ENCODE measurements at places on chromosomes 3 and 15.

GRCh38 chr3:59290358-59290757 is 240.5 kb upstream of the CFAP20DC start:
- DNase-seq: no peak

- no peak for DNase-seq
Measured at GRCh38 chr3:97613139-97613538, 151.4 kb upstream of the ARL6 start.

GRCh38 chr3:30282154-30282696 is 324.2 kb upstream of the TGFBR2 start:
- no peak for DNase-seq

DNA sequence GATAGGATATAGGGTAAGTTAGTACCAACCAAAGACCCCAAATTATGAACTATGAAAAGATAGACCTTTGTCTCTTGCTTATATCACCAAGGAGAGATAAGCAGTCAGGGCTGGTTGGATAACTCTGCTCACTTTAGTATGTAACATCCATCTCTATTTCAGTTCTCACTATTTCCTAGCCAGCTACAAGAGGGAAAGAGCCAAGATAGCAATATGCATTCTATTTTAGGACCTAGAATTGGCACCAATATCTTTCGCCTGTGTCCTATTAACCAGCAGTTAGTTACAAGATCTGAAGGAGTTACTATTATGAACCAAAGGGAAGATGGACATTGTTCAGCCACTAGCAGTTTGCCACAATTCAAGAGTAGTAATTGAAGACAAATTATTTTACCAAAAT is 457.5 kb downstream of the NSUN3 start:
- no peak for DNase-seq

- no peak for DNase-seq
Measured at GRCh38 chr3:103813955-103814354, 1379.1 kb downstream of the ZPLD1 start.

- no peak for DNase-seq
Measured at GRCh38 chr3:183247011-183247589, 6.0 kb upstream of the B3GNT5 start.

DNA sequence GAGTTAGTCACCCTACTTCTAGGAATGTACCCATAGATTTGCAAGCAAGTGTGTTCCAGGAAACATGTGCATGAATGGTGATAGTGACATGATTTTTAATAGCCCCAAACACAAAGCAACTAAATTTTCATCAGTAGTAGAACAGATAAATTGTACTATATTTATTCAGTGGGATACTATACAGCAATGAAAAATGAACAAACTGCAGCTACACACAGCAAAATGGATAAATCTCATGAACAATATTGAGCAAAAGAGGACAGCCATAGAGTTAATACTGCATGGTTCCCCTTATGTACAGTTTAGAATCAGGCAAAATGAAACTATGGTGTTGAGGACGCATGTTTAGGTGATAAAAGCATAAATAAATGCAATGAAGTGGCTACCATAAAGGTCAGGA is 26.0 kb downstream of the MESP1 start:
- DNase-seq: no peak

GRCh38 chr3:60803216-60804173 is 447.8 kb downstream of the FHIT start:
- no peak for DNase-seq

GRCh38 chr15:77658304-77658703 is 25.6 kb upstream of the LINGO1 start:
- DNase-seq: no peak

DNA sequence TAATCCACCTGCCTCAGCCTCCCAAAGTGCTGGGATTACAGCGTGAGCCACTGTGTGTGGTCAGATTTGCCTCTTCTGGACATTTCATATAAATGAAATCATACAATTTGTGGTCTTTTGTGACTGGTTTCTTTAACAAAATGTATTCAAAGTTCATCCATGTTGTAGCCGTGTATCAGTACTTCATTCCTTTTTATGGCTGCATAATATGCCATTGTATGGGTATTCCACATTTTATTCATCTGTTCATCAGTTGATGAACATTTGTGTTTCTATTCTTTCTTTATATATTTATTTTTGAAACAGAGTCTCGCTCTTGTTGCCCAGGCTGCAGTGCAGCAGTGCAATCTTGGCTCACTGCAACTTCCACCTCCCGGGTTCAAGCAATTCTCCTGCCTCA is 25.8 kb downstream of the WDR76 start:
- no peak for DNase-seq

- no peak for DNase-seq
Measured at GRCh38 chr3:110243081-110243480, 828.5 kb upstream of the NECTIN3 start.

GRCh38 chr3:143287403-143287802 is 167.8 kb downstream of the CHST2 start:
- DNase-seq: no peak

- no peak for DNase-seq
Measured at GRCh38 chr3:194487289-194488054, 670 bp upstream of the ATP13A3 start.

GRCh38 chr15:51284871-51285270 is 53.5 kb downstream of the CYP19A1 start:
- DNase-seq: no peak

DNA sequence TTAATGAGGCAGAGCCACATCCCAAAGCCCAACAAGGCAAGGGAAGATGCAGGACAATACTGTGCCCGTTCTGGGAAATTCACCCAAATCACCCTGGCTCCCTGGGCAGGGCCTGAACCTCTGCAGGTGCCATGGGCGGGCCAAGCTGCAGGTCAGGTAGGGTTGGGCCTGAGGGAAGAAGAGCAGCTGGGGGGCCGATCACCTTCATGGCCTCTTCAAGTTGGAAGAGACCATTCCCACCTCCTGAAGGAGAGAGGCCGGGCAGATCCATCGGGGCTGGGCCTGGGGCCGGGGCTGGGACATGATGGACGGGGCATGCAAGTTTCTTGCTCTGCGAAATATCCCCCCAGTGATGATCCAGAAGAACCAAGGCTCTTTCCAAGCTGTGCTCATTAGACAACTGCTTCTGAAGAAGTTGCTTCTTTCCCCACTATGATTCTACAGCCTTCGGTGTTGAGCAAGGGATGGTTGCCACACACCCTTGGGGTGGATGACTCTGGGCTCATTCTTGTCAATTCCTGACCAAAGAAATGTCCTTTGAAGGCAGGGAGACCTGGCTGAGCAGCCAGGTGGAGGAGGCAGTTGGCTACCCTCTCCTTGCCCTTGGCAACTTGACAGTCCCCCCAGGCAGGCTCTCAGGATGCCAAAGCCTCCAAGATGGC is 38.2 kb downstream of the KLHL25 start:
- DNase-seq: no peak

GRCh38 chr3:194489736-194490612 is 3.2 kb upstream of the ATP13A3 start:
- no peak for DNase-seq

DNA sequence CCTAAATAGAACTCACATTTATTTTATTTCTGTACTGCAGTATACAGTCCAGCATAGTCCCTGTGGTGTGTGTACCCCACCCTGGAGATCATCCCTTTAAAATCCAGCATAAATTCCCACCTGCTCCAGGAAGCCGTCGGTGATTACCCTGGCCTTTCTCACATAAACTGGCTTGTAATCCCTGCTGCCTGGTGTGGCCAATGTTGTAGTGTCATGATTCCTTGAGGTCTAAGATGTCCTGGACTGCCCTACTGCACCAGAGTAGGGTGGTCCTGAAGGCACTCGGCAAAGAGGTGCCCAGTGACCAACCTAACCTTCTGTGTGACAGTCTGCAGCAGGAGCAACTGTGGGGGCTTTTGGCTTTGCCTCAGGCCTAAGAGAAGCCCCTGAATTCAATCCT is 58.9 kb downstream of the ITGA11 start:
- no peak for DNase-seq

- peak; percentile 36 for DNase-seq
Measured at GRCh38 chr3:45677033-45677446, 12.2 kb upstream of the SACM1L start.

- DNase-seq: no peak
Measured at GRCh38 chr3:164550857-164551256, 527.4 kb downstream of the SI start.

- DNase-seq: no peak
Measured at GRCh38 chr3:107877936-107878335, 212.9 kb downstream of the CD47 start.

DNA sequence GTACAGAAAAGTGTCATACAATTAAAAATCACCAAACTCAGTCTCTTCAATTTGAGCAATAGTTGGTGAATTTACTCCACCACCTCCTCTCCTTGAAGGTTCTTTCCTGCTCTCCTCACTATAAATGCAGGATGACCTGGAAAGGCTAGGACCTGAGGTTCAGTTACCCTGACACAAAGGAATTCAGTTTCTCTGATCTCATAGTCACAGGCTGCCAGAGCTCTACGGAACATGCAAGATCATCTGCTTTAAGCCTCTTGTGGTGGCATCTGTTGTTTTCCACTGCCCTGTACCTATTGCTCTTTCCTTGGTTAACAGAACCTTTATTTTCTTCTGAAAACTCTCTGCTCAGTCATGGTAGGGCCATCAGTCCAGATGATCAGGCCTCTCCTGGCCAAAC is 4.9 kb upstream of the TP63 start:
- DNase-seq: no peak

GRCh38 chr3:46022909-46023785 is 4.1 kb downstream of the XCR1 start:
- DNase-seq: no peak

GRCh38 chr3:74003734-74004133 is 379.0 kb upstream of the PDZRN3 start:
- no peak for DNase-seq

GRCh38 chr15:100762289-100762688 is 117.3 kb upstream of the ALDH1A3 start:
- DNase-seq: no peak

GRCh38 chr3:58829321-58830000 is 162.9 kb upstream of the FAM3D start:
- DNase-seq: no peak

GRCh38 chr15:90106522-90107117 is 4.4 kb upstream of the IDH2 start:
- no peak for DNase-seq

DNA sequence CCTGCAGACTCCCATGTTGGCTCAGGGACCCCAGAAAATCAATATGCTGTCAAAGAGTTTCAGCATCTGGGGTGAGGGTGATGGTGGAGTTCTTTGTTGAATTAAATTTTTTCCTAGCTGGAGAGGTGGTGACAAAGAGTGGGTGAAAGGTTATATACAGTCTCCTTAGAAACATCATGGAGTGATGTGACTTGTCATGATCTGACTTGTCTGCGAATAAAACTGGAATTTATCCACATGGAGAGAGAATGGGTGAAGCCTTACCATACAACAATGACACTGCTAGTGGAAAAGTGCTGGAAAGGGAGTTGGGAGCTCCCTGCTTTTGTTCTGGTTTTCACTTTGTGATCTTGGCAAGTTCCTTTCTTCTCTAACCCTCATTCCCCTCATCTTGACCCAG is 75.0 kb downstream of the ARNT2 start:
- DNase-seq: no peak

DNA sequence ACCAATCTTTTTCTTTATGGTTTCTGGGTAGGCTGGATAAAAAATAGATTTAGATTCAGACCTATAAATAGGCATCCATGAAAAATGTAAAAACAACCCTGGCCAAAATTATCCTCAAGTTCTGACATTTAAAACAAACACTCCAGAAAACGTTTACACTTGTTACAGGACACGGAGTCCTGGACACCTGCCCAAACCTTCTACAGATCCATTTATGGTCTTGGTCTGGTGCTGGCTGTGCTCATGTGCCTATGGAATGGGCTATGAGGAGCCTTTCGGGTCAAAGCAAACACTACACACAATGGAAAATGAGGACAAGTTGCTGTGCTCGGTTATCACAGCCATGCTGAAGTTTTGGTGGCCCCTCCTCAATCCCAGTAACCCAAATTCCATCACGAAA is 108.1 kb downstream of the PDZRN3 start:
- no peak for DNase-seq

DNA sequence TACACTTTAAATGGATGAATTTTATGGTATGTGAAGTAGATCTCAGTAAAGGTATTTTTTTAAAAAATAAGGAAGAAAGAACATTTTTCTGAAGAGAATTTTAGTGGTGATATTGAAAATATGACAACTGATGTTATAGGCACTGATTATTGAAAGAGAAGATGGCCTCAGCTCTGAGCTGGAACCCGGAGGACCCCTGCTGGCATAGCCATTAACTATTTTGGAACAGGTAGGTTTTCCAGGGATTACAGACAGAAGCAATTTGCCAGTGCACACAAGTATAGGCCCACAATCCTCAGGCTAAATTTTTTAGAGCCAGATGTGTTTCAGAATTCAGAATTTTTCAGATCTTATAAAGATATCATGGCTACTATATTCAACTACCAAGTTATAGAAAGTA is 315.9 kb upstream of the GPR149 start:
- DNase-seq: no peak

Measured in GDM1 (cell line).